ENCODE measurements at places on chromosomes 4 and X.
A peak's percentile ranks its signal among the peaks of the same experiment; 100 is the strongest.

- DNase-seq: no peak
Observed at GRCh38 chr4:122612540-122612939, 8.3 kb downstream of the IL21 start.

DNA sequence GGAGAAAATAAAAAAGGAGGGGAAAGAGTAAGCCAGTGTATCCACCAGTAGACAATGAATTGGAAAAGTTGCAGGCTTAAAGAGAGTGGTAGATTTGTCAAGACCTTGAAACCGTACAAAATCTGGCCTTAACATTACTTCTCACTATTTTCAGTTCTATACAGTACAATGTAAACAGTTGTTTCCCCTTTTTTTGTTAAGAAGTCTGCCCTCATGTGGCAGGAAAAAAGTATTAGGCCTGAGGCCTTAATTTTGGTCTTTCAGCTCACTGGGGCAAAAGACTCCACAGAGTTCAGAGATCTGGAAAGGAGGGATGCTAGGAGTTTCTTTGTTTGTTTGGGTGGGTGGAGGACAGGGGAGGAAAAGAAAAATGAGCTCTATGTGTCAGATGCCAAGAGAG is 92.8 kb upstream of the CCDC160 start:
- DNase-seq: no peak

DNA sequence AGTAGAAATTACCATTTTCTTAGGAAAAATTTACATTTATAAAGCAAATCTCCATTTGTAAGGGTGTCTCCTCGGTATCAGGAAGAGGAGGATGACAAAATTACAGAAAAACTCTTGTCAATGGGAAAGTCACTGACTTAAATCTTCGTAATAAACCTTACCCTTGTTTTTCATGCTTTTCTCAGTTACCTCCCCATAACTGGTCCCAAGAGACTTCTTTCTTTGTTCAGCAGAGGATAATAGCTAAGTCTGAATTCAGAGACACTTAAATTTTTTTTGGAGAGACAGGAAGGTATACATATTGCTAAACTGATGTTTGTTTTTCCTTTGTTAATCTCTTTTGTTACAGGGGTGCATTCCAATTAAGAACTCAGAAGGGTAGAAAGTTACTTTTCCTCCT is 125.5 kb upstream of the JADE1 start:
- DNase-seq: no peak

DNA sequence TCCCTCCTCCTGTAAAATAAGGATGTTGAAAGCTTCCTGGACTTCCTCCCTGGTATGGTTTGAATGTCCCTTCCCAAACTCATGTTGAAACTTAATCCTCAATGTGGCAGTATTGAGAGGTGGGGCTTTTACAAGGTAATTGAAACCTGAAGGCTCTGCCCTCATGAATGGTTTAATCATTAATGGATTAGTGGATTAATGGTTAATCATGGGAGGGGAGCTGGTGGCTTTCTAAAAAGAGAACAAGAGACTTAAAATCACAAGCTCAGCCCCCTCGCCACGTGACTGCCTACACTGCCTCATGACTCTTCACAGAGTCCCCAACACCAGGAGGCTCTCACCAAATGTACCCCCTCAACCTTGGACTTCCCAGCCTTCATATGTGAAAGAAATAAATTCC is 124.6 kb upstream of the ANXA3 start:
- DNase-seq: no peak

- peak; percentile 51 for DNase-seq
Observed at GRCh38 chr4:5366421-5366820, 315.1 kb downstream of the STK32B start.

DNA sequence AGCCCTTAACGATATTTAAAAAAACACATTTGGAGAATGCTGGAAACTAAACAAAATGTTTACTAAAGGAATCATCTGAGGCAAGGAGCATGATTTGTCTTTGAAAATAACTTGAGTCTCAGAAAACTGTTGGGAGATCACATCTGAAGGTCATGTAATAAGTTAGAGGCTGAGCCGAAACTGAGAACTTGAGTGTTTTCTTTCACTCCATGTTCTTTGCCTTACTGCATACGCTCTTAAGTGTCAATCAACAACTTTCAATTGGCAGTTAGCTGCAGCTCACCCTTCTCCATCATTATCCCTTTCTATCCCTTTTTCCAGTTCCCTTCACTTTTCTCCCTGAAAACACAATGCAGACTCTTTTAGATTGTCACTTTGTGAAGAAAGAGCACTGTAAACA is 216.2 kb downstream of the ADGRA3 start:
- DNase-seq: no peak

DNA sequence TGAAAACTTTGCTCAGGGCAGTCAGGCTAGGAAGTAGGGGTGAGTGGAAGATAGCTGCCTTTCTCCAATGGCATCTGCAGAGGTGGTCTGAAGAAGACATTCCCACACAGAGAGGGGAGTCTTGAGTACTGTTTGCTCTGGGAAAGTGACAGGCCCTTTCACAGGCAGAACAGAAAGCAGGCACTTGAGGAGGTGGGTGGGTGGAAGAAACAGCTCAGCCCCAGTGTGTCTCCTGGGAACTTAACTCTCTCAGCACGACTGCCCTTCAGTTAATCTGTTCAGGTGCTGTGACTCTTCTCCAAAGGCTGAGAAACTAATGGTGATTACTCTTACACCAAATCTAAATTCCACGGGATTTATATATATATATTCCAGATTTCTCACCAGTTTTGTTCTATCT is 28.3 kb downstream of the ENOPH1 start:
- DNase-seq: no peak

- DNase-seq: no peak
Observed at GRCh38 chr4:11430536-11430935, 1.8 kb upstream of the HS3ST1 start.

Measured in amniotic stem cell (primary cell).